GM13976 (cell line): ENCODE measurements at places on chromosomes 3 and 15.

GRCh38 chr3:56620371-56620770, 62.7 kb downstream of the TASOR start:
- no peak for DNase-seq

DNA sequence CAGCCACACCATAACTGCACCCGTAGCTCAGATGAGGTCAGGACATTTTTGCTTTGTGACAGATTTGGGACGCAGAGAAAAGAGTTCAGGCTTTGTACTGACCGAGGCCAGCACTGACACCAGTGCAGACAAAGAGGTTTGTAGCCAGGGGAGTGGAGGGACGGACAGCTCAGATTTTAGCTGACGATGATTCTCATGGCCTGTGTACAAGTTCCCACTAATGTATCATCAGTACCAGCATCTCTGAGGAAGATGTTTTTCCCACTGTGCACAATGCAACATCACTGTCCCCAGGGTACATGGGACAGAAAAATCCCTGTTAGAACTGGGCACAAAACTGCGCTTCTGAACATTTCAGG, 112.7 kb downstream of the SLCO3A1 start:
- DNase-seq, result no peak

GRCh38 chr15:70098153-70098460, 390 bp upstream of the TLE3 start:
- DNase-seq, result no peak

- DNase-seq, result no peak
Measured at GRCh38 chr3:114553949-114554593, 260.2 kb downstream of the TIGIT start.

DNA sequence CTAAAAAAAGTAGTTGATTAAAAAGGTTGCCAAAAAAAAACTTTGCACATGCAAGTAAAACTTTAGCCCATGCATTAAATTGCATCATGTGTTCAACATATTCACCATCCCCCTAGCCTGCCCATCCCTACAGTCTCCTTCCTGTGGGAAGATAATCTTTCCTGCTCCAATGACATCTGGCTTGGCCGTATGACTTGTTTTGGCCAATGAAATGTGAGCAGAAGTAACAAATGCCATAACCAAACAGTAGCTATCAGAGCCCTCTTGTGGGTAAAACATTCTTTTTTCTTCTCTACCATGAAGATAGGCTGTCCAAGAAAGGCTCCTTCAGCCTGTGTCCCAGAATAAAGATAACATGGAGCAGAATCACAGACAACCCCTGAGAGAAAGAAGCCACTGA, 15.3 kb downstream of the ERC2 start:
- no peak for DNase-seq

- no peak for DNase-seq
Measured at GRCh38 chr15:32838820-32839219, 121.0 kb downstream of the GREM1 start.

DNA sequence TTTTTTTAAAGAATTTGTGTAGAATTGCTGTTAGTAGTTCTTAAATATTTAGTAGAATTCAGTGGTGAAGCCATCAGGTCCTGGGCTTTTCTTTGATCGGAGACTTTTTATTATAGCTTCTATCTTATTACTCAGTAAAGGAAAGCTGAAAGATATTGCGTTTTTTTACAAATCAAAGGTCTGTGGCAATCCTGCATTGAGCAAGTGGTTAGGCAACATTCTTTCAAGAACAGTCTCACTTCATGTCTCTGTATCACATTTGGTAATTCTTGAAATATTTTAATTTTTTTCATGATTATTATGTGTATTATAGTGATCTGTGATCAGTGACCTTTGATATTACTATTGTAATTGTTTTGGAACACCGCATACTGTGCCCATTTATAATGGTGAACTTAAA, 140.8 kb downstream of the UNC13C start:
- no peak for DNase-seq
